Putamen (tissue), 1 donor: ENCODE measurements at places on chromosomes 4 and X.

DNA sequence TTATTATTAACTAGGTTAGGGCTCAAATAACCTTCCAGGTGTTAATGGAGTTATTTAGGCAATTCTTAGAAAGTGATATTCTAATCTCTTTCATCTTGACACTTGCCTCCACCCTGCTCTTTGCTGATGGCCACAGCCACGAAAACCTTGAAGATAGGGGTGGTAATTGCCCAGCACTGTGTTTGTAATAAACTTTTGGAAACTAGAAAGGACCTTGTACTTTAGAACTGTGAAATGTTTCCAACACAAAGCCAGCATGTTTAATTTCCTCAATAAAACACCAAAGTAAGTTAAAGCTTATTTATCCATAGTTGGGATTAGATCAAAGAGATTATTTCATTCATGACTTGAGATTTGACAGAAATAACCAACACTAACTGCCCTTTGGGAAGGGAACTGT is 78.3 kb downstream of the MAOA start:
- DNase-seq: no peak

- no peak for DNase-seq
Measured at GRCh38 chrX:38086451-38087215, 80.3 kb downstream of the SYTL5 start.

GRCh38 chrX:19291086-19291485 is 52.6 kb upstream of the PDHA1 start:
- no peak for DNase-seq

GRCh38 chr4:26088433-26088928 is 174.5 kb downstream of the SMIM20 start:
- no peak for DNase-seq

GRCh38 chr4:51835855-51836254 is 7.1 kb upstream of the DCUN1D4 start:
- no peak for DNase-seq

DNA sequence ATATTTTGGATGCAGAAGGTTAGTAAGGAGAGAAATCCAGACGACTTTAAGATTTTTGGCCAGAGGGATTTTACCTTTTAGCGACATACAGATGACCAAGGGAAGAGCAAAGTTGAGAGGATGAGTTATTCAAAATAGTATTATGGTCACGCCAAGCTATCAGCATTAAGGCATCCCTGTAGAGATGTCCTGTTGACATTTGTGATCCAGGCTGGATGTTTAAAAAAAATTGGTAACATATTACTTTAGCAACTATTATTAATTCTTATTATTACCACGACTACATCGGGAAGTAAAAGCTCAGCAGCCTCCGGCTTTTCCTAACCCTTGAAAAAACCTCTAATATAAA is 562 bp upstream of the OSTC start:
- peak; percentile 2 for DNase-seq
